ENCODE measurements at places on chromosomes 2 and 18.

DNA sequence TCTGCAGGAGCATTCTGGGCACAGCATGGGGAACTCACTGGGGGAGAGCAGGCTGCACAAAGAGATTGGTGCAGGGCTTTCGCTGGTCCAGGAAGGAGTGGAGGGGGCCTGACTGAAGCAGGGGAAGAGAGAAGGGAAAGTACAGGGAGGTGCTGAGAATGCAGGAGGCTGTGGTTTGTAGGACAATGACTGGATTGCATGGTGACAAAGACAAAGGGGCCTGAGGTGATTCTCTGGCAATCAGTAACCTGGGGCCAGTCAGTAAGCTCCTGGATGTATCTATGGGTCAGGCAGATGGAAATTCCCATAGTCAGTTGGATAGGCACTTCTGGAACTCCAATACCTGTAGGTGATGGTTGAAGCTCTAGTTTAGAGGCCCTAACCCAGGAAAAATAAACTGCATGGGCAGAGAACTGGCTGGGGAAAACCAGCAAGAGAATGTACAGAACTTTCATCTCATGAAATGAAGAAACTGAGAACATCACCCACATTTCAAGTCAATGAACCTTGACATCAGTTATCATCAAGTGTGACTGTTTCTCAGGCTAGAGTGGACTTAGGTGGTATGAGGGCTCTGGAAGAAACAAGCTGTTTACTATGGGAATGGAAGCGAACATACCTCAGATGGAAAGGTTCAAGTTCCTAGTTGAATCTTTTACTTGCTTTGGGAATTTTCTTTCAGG is 193.2 kb downstream of the TPGS2 start:
- DNase-seq = no peak

GRCh38 chr2:152525277-152525838 is 190.4 kb downstream of the FMNL2 start:
- DNase-seq = no peak

DNA sequence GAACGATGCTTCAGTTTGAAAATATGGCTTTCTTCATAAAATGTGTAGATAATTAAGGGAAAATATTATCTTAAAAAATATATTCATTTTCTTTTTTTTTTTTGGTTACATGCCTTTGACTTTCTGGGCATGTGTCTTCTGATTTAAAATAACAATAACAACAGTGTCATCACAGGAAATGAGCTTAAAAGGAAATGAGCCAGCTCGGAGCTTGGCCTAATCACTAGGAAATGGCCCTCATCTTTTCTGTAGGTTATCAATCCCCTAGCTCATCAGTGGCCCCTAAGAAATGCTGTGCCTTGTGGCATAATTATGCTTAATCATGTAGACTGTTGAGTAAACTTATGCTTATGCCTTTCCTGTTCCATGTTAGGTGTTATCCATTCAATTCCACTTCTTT is 141.8 kb upstream of the FHL2 start:
- DNase-seq = no peak

- no peak for DNase-seq
Observed at GRCh38 chr2:235030936-235031335, 79.1 kb downstream of the SH3BP4 start.

DNA sequence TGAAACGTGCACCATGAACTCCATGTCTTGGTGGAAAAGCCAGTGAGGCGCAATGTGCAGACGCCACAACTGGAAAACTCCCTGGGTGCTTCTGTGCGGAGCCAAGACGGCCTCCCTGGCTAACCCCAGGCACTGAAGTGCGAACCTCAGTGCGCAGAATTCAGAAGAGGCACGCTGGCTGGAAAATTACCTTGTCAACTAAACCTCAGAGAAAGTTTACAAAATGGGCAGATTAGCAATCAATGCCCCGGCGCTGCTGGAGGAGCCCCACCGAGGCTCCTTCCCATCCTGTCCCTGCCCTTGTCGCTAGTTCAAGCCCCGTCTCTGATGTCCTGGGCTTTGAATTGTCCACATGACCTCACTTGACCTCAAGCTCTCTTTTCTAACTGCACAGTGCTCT is 22.2 kb downstream of the SNORC start:
- DNase-seq = no peak

- DNase-seq = no peak
Observed at GRCh38 chr2:61620244-61621159, 82.3 kb upstream of the XPO1 start.
